Left renal pelvis (tissue), 4 donors: ENCODE measurements at places on chromosomes 11 and 22. TPM values are rescaled to one million over a fixed set of nuclear protein-coding genes. Genes with fewer than 3 reads are reported as not detected.

DNA sequence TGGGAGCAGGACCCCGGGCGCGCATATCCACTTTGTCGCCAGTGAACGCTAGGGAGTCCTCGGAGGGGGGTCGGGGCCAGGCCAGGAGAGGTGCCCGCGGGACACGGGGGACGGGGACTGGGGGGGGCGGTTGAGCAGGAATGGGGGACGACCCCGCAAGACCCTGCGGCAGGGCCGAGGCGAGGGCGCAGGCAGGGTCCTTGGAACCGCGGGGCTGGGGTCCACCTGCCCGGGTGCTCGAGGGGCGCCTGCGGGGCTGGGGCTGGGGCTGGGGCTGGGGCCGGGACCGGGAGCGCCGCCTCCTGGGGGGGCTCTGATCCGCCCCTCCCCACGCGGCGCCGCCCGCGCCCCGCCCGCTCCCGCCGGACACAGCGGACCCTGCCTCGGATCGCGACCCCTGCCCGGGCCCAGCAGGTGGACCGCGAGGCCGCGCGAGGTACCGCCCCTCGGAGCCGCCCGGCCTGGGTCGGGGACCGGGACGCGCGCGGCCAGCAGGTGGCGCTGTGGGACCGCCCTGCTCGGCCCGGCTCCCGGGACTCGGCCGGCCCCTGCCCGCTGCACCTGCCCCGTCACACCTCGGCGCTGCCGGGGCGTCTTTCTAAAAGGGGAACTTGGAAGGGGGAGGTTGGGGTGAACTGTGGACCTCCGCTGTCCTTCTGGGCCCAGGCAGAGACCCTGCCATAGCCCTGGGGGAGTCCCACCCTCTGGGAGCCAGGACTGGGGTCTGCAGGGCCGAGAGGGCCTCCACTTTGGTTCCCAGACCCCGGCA, 11.0 kb downstream of the CRELD2 start:
- DNase-seq = no peak

Gene C11orf21
- 1.3 TPM for polyA plus RNA-seq

DNA sequence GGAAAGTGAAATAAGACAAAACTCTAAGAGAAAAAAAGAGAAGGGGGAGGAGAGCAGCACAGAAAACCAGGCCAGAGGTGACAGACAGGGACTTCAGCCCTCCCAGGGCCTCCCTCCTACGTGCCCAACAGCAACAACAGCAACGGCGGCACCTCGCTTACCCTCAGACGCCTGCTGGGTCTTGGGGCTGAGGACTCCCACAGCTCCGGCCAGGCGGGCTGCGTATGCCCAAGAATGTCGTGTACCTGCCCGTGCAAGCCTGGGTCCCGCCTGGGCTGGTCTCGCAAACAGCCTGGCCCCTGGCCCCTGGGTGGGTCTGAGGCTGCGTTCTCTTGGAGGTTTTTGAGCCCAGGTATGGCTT, 30.5 kb downstream of the ARAP1 start:
- no peak for DNase-seq

- DNase-seq = no peak
Observed at GRCh38 chr11:62489204-62489603, 57.4 kb downstream of the AHNAK start.

DNA sequence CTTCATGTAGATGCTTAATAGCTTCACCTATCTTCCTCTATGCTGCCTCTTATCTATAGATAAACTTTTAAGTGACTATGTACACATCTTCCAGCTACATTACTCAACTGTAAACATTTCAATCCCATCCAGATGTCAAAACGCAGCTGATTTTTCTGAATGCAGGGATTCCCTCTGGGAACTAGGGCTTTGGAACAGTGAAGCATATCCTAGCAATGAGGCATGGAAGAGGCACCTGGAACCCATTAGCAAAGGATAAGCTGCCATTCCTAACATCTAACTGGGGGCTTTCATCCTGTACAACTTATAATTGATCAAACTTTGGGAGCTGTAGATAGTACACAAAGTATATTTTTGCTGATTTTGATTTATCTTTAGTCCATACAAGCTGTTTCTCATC, 40.8 kb upstream of the OPCML start:
- DNase-seq = no peak

Gene TSGA10IP
- polyA plus RNA-seq = not detected

DNA sequence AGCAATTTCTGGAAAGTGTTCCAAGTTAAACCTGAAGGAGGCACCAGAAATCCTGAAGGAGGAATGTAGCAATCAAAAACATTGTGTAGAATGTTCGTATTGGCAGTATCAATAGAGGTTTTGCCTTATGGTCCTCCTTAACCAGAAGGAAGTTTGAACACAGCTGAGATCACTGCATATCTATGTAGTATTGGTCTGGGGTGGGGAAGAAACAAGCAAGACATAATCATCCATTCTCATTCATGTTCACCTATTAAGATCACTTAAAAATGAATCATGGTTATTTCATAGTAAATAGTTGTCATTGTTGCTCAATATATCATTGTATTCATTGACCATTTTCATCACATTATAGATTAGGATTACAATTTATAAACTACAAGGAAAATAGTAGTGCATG, 160.5 kb downstream of the DDX10 start:
- DNase-seq = no peak

- no peak for DNase-seq
Observed at GRCh38 chr11:108616549-108616948, 23.0 kb upstream of the EXPH5 start.

GRCh38 chr22:28989912-28990311, 71.7 kb downstream of the C22orf31 start:
- no peak for DNase-seq

Gene PCSK7
- 18.7 TPM for polyA plus RNA-seq

Gene OR5A1
- polyA plus RNA-seq = 0.05 TPM

Gene ARHGAP1
- 58.4 TPM for polyA plus RNA-seq

- no peak for DNase-seq
Observed at GRCh38 chr11:62401356-62401755, 17.5 kb upstream of the SCGB1A1 start.

DNA sequence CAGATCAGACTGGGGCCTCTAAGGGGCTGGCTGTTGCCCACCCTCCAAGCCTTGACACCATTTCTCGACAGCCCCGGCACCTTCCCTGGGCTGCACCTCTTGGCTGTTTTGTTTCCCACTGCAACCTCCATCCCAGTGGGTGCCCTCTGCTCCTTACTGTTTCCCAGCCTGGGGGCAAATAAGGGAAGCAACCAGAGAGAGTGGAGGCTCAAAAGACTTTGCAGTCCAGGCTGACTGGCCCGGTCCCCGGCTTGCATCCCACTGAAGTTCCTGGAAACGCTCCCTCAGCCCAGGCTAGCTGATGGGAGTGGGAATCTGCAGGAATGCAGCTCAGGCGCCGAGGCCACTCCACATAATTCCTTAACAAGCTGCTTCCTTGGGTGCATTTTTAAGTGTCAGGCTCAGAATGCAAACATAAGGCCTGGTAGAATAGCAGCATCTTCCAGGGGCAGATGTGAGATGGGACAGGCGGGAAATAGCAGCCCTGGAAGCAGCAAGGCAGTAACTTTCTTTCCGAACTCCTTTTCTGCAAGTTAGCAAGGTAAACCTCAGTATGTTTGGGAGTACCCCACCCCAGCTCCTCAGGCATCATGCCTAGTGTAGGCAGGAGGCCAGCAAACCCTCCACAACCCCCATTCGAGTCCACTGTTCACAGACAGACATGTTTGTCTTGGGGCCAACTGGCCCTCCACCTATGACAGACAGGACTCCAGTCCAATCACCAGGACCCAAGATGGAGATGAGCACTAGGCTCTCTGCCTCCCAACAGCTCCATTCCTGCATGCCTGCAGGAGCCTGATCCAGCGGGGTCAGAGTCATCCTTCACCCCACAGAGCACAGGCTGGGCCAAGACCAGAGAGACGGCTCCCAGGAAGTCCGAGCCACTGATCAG, 39.3 kb downstream of the RPL27A start:
- no peak for DNase-seq

DNA sequence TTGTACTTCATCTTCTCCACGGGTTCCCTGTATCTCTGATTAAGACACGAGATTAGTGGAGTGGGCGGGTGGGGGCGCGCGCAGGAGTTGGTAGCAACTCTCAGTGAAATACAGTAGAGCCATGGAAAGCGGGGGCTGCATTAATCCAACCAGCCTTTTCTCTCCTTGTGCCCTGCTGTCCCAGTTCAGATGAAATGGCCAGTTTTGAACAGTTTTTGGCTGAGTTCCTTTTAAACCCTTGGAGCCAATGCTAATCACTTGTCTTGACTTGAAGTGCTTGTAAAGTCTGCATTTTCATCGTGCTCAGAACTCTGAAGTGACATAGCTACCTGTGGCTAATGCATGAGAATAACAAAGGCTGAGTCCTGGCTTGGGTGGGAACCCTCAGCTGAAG, 734 bp upstream of the TMEM123 start:
- no peak for DNase-seq

Gene MAJIN
- not detected for polyA plus RNA-seq

GRCh38 chr11:74288161-74288560, 23.3 kb downstream of the P4HA3 start:
- no peak for DNase-seq

Gene TCN1
- polyA plus RNA-seq = 0.34 TPM

DNA sequence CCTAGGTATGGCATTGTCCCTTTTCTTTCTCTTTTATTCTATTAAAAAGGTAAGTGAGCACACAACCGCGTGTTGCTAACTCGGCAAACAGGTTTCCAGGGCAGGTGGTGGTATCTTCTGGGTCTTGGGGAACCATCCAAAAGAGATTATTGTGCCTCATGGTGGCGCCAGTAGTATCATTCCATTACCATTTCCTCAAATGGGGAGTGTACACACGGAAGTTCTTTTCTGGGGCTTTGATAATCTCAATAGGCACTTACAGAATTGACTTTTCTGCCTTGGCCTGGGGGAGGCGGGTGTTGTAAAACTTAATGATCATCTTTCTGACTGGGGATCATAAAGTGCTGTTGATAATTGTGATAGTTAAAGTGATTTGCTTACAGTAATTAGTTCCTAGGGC, 234.1 kb downstream of the KIRREL3 start:
- DNase-seq = no peak

DNA sequence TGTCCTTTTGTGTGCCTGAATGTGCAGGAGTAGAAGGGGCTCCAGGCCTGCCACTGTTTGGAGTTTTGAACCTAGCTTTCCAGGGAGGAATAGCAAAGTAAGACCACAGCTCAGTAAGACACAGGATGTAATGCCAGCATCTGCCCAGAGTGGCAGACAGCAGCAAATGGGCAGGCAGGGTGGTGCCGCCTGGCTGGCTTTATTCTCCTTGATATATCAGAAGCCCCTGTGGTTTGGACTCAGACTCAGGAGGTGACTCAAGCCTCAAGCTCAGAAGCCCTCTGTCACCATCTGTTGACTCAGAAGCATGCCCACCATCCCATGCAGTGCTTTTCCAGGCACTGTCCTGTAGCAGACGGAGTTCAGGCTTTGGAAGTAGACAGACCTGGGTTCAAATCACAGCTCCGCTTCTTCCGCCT, 72.7 kb upstream of the TTC12 start:
- DNase-seq = no peak

GRCh38 chr11:59545179-59546020, 34.1 kb downstream of the OR4D9 start:
- DNase-seq = no peak

- no peak for DNase-seq
Observed at GRCh38 chr11:112206071-112206470, 20.2 kb upstream of the PTS start.

- no peak for DNase-seq
Observed at GRCh38 chr11:117814204-117814765, 10.3 kb downstream of the FXYD2 start.

DNA sequence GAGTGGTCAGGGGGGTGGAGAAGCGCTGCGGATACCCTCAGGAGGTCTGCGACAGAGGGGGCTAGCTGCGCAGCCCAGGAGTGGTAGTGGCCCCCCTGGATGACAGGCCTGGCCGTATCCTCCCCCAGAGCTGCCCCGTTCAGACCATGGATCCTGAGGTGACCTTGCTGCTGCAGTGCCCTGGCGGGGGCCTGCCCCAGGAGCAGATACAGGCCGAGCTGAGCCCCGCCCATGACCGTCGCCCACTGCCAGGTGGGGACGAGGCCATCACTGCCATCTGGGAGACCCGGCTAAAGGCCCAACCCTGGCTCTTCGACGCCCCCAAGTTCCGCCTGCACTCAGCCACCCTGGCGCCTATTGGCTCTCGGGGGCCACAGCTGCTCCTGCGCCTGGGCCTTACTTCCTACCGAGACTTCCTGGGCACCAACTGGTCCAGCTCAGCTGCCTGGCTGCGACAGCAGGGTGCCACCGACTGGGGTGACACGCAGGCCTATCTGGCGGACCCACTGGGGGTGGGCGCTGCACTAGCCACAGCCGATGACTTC, 505 bp downstream of the NUDT22 start:
- no peak for DNase-seq

DNA sequence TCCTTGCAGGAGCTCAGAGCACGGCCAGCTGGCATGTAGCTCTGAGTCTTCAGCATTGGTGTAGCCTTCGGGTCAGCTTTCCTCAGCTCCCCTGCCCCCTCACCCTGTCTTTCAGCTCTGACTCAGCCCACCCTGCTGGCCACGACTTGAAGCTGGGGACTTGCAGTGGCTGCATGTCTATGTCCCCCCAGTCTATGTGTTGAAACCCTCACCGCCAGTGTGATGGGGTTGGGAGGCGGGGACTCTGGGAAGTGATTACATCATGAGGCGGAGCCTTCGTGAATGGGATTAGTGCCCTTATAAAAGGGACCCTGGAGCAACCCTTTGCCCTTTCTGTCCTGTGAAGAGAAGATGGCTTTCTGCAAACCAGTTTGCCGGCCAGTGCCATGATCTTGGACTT, 111.1 kb downstream of the CTTN start:
- DNase-seq = no peak

Gene GGT1
- polyA plus RNA-seq = 39.8 TPM

DNA sequence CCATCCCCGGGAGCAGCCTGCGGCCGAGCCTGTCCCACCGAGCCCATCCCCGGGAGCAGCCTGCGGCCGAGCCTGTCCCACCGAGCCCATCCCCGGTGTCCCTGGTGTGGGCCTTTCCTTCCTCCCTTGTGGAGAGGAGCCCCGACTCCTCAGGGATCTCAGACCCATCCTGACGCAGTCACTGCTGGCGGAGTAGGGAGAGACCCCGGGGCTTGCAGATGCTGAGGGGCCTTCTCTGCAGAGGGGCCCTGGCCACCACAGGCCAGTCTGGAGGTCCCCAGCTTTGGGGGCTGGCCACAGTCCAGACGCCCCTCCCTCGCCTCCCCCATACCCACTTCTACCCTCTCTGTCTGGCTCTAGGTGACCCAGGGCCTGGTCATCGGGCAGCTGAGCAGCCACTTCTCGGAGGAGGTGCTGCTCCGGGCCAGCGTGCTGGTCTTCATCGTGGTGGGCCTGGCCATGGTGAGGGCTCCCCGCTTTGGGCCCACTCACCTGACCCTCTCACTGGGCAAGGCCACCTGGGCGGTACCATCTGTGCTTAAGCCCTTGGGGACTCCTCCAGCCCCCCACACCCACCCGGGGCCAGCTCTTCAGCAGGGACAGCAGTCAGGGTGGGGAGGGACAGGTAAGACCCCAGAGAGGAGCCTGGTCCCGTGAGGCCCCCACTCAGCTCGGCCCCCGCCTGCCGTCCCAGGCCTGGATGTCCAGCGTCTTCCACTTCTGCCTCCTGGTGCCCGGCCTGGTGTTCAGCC, 7.3 kb downstream of the PHLDA2 start:
- no peak for DNase-seq

DNA sequence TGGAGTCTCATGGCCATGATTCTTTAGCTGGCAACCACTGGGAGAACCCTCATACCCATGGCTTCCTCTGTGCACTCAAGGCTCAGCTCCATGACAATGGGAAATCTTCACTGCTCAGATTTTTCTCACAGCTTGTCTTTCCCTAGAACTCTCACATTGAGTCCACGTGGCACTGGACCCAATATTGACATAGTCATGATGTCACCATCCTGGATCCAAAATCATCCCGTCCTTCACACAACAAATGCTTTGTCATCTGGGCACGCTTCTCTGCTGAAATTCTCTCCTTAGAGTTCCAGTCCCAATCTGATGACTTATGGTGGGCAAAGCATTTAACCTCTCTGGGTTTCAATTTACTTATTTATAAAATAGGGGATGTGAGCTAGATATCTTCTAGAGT, 37.7 kb upstream of the CD44 start:
- no peak for DNase-seq
